ENCODE measurements at places on chromosomes 13 and 19. TPM values are rescaled to one million over a fixed set of nuclear protein-coding genes. Genes with fewer than 3 reads are reported as not detected.

DNA sequence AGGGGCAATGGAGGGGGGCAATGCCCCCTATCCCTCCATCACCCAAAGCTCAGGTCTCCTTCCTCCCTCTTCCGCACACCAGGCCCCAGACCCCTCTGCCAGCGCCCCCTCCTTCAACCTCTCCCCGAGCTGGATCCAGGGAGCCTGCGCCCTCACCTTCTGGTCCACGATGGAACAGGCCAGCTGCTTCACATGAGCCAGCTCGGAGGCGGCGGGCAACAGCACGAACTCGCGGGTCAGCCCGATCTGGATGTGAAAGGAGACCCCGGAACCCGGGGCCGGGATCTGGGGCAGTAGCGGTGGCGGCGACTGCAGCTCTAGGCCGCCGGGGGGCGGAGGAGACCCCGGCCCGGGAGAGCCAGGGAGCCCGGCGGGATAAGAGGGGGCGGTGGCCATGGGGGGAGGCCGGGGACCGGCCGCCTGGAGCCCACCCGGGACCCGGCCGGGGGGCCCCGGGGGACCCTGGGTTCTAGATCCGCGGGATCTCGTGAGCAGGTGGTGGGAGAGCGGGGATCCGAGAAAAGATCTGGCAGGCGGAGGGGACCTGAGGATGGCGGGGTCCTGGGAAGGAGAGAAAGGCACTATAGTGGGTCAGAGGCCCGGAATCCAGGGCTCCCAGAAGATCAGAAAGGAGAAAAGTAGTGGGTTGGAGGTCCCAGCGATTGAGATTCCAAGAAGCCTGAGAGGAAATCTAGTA lies 791 bp downstream of the PRKD2 start:
- no peak for DNase-seq

DNA sequence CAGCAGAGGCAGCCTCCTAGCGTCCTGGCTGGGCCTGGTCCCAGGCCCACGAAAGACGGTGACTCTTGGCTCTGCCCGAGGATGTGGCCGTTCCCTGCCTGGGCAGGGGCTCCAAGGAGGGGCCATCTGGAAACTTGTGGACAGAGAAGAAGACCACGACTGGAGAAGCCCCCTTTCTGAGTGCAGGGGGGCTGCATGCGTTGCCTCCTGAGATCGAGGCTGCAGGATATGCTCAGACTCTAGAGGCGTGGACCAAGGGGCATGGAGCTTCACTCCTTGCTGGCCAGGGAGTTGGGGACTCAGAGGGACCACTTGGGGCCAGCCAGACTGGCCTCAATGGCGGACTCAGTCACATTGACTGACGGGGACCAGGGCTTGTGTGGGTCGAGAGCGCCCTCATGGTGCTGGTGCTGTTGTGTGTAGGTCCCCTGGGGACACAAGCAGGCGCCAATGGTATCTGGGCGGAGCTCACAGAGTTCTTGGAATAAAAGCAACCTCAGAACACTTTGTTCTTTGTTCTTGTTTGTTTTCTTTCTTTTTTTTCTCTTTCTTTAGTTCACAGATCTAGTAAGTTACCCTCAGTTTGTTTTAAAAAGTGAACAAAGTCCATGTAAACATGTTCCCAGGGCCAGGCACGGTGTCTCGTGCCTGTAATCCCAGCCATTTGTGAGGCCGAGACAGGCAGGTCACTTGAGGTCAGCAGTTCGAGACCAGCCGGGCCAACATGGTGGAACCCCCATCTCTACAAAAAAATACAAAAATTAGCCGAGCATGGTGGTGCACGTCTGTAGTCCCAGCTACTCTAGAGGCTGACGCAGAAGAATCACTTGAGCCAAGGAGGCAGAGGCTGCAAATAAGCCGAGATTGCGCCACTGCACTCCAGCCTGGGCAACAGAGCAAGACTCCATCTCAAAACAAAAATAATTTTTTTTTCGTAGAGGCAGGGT lies 10.2 kb downstream of the ANGPTL4 start:
- no peak for DNase-seq

DNA sequence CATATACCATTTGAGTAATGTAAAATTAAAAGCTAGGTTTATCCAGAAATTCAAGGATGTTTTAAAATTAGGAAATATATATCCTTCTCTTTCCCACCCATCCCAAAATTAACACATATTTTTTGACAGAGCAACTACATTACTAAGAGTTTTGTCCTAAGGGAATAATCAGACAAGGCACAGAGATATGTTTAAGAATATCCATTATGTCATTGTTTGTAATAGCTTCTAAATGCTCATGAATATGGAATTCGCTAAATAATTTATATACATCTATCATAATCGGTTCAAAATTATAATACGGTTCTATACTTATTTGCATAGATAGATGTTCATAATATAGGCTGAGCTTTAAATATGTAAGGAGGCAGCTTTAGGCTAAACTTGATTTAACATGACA lies 9.8 kb downstream of the UBL3 start:
- DNase-seq = no peak

GAPDHS gene
- total RNA-seq = not detected

PRODH2 gene
- total RNA-seq = not detected

Data from fibroblast of the aortic adventitia (primary cell).